Progenitor cell of endocrine pancreas (in vitro differentiated cells): ENCODE measurements at places on chromosomes 6 and 20. TPM values are rescaled to one million over a fixed set of nuclear protein-coding genes. Genes with fewer than 3 reads are reported as not detected.

Gene JPH2
- total RNA-seq = 0.12 and 0.24 TPM in 2 replicates

Gene RNF8
- total RNA-seq = 30.8 and 34.2 TPM in 2 replicates

Gene TMEM217
- total RNA-seq = 1.4 and 2.5 TPM in 2 replicates

Gene HCRTR2
- not detected in 2 replicates for total RNA-seq

Gene ANKRD66
- not detected in 2 replicates for total RNA-seq

Gene ENPP3
- not detected in 2 replicates for total RNA-seq

Gene DSP
- total RNA-seq = 365 and 366 TPM in 2 replicates

Gene C6orf163
- total RNA-seq = 5.7 and 7.1 TPM in 2 replicates

Gene ANGPT4
- total RNA-seq = not detected in 2 replicates

Gene CD40
- 1.5 and 2.2 TPM in 2 replicates for total RNA-seq

Gene OR2B6
- not detected in 2 replicates for total RNA-seq

DNA sequence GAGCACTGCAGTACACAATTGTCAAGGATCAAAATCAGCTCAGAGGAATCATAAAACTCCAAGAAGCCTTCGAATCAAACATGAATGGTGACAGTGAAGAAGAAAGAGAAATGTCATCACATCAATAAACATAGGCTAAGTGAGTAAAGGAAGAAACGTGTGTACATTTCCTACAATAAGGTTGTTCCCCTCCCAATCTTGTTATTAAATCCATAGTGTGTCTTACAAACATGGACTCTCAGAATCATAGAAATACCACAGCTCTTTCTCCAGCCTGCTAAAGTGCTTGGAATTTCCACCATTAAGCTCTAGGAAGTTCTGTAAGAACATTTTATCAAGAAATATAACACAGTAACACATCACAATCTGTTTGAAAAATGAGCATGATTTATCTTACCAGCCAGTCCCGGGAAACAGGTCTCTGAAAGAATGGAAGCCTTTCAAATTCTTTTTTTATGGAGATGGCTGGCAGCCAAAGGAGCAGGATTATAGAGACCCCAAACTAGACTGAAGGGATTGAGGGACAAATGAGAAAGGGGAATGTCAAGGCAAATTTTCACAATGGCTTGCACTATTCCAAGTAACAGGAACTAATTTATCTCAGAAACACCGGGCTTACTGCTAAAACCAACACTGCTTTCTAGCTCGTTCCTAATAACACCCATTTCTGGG, 4.5 kb upstream of the TNFAIP3 start:
- H3K27me3 ChIP-seq = peaks cover 19% of the 10 kb centered on the region
- no peak for DNase-seq
- no peak overlapping the region for H3K4me3 ChIP-seq
- H3K27ac ChIP-seq = no peak overlapping the region

DNA sequence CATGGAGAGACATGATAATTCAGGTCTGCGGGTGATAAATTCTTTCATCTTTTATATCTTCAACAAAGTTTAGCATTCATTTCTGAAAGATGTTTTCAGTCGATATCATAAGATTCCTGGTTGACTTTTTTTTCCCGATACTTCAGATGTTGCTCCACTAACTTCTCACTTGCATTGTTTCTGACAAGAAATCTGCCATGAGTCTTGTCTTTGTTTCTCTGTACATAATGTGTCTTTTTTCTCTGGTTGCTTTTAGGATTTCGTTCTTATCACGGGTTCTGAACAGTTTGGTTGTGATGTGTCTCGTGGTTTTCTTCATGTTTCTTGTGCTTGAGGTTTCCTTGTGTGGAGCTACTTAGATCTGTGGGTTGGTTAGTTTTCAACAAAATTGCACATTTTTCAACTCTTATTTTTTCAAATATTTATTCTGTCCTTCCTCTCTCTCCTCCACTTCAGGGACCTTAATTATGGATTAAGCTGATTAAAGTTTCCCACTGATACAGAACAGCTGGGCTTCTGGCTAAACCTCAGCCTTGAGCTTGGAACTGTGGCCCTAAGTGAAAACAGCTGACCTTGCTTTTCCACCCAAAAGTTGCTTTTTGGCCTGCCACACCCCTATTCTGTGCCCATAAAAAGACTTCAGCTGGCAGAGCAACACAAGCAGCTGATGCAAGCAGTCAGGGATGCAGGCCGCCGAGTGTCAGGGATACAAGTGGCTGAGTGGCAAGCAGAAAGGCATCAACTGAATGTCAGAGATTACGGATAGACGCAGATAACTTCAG, 97.9 kb upstream of the SNX9 start:
- no peak overlapping the region for H3K4me3 ChIP-seq
- no peak for DNase-seq
- no peaks in the 10 kb centered on the region for H3K36me3 ChIP-seq
- peaks cover 8% of the 10 kb centered on the region for H3K4me1 ChIP-seq
- peaks cover 16% of the 10 kb centered on the region for H3K27me3 ChIP-seq
- H3K27ac ChIP-seq = no peak overlapping the region

- no peak for DNase-seq
- H3K27me3 ChIP-seq = peaks cover 3% of the 10 kb centered on the region
- H3K4me1 ChIP-seq = peaks cover 38% of the 10 kb centered on the region
- H3K36me3 ChIP-seq = no peaks in the 10 kb centered on the region
- H3K27ac ChIP-seq = peak overlapping the region; percentile 95
- peak overlapping the region; percentile 95 for H3K4me3 ChIP-seq
These were observed 78.7 kb upstream of the MYL9 start for GRCh38 chr20:36462440-36463211.

- H3K27ac ChIP-seq = no peak overlapping the region
- peaks cover 9% of the 10 kb centered on the region for H3K36me3 ChIP-seq
- no peaks in the 10 kb centered on the region for H3K4me1 ChIP-seq
- DNase-seq = no peak
- no peaks in the 10 kb centered on the region for H3K27me3 ChIP-seq
These were observed 11.2 kb downstream of the PCIF1 start for GRCh38 chr20:45945678-45946148.

- peaks cover 12% of the 10 kb centered on the region for H3K4me1 ChIP-seq
- no peak for DNase-seq
- H3K36me3 ChIP-seq = no peaks in the 10 kb centered on the region
- peaks cover 80% of the 10 kb centered on the region for H3K27me3 ChIP-seq
These were observed 10.4 kb downstream of the TRIM31 start for GRCh38 chr6:30102414-30102969.

DNA sequence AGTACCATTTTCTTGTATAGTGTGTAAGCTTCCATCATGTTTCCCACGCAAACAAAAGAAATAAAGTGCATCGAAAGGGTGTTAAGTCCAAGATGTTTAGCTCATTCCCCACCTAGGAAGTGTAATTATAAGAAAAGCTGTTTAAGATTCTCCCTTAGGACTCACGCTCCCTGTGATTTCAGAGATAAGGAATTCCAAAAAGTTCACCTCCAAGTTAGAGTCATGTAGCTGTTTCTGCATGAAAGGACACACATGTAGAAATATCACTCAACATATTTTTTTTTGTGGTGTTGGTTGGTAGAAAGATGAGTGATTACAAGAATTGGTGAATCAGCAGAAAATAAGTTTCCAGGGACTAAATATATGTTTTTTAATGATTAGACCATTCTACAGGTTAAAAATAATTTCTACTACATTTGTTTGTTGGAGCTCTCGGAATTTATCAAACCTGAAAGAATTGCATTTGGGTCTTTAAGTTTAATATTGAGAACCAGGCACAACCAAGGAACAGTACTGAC, 10.4 kb downstream of the OPN5 start:
- no peaks in the 10 kb centered on the region for H3K36me3 ChIP-seq
- H3K4me3 ChIP-seq = no peak overlapping the region
- DNase-seq = no peak
- H3K4me1 ChIP-seq = peaks cover 5% of the 10 kb centered on the region
- H3K27ac ChIP-seq = no peak overlapping the region
- peaks cover 14% of the 10 kb centered on the region for H3K27me3 ChIP-seq

GRCh38 chr6:35600659-35601125, 88.0 kb upstream of the TULP1 start:
- DNase-seq = no peak
- H3K27me3 ChIP-seq = no peaks in the 10 kb centered on the region
- peaks cover 2% of the 10 kb centered on the region for H3K36me3 ChIP-seq
- no peak overlapping the region for H3K4me3 ChIP-seq
- no peak overlapping the region for H3K27ac ChIP-seq

- peaks cover 18% of the 10 kb centered on the region for H3K4me1 ChIP-seq
- H3K4me3 ChIP-seq = peak overlapping the region; percentile 97
- no peak overlapping the region for H3K27ac ChIP-seq
- no peak for DNase-seq
- H3K27me3 ChIP-seq = no peaks in the 10 kb centered on the region
These were observed 1.9 kb downstream of the RAB32 start for GRCh38 chr6:146545581-146545980.

GRCh38 chr20:7989379-7989778, 30.2 kb downstream of the TMX4 start:
- no peaks in the 10 kb centered on the region for H3K4me1 ChIP-seq
- no peak overlapping the region for H3K4me3 ChIP-seq
- H3K36me3 ChIP-seq = peaks cover 11% of the 10 kb centered on the region
- DNase-seq = no peak

DNA sequence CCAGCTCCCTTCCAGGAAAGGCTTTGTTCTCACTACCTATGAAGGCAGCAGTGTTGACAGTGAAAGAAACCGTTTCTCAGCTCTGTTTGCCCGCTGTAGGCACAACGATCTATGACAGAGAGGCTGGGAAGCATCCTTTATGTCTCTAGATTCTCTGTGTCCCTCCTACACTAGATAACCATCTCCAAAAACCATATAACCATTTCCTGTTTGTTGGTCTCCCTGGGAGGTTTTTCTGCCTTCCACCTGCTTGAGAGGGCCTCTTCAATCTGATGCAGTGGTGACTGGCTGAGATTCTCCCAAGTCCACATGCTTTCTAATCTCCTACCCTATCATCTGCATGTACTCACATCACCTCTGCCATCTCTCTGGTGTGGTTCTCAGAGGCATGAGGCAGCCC, 32.0 kb upstream of the TMEM217 start:
- peaks cover 14% of the 10 kb centered on the region for H3K4me1 ChIP-seq
- H3K27me3 ChIP-seq = no peaks in the 10 kb centered on the region
- no peak overlapping the region for H3K4me3 ChIP-seq
- peaks cover 31% of the 10 kb centered on the region for H3K36me3 ChIP-seq
- H3K27ac ChIP-seq = no peak overlapping the region
- DNase-seq = no peak

- peaks cover 27% of the 10 kb centered on the region for H3K4me1 ChIP-seq
- no peak for DNase-seq
- no peaks in the 10 kb centered on the region for H3K27me3 ChIP-seq
- peak overlapping the region; percentile 93 for H3K27ac ChIP-seq
These were observed 277.0 kb downstream of the CDKAL1 start for GRCh38 chr6:20811109-20811761.

DNA sequence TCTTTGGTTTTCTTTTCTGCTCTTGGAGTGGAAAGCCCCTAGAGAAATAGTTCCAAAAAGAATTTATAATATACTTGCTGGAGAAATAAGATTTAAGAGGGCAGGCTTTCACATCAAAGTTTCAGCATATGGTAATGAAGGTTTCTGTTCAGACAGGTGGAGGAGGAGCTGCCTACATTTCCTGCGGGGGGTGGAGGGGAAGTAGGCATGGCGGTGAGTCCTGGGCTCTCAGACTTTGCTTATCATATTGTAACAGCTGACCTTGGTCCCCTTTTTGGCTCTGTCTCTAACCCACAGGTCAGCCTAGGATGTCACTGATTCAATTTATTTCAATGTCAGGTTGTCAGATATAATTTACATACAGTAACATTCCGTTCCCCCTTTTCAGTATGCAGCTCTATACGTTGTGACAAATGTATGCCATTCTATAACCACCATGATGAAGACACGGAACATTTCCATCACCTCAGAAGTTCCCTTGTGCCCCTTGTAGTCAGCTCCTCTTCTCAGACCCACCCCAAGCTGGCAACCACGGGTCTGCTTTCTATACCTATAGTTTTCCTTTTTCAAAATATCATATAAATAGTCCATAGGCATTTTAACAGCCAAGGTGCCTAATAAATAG, 77.6 kb upstream of the GGTLC1 start:
- H3K36me3 ChIP-seq = no peaks in the 10 kb centered on the region
- peaks cover 10% of the 10 kb centered on the region for H3K27me3 ChIP-seq
- no peak overlapping the region for H3K27ac ChIP-seq
- no peak overlapping the region for H3K4me3 ChIP-seq
- no peak for DNase-seq

- H3K27me3 ChIP-seq = no peaks in the 10 kb centered on the region
- H3K36me3 ChIP-seq = peaks cover 12% of the 10 kb centered on the region
- peak overlapping the region; percentile 95 for H3K27ac ChIP-seq
- peaks cover 20% of the 10 kb centered on the region for H3K4me1 ChIP-seq
- peak overlapping the region; percentile 10 for H3K4me3 ChIP-seq
- DNase-seq = no peak
These were observed 1163.6 kb upstream of the CITED2 start for GRCh38 chr6:140537834-140538705.

DNA sequence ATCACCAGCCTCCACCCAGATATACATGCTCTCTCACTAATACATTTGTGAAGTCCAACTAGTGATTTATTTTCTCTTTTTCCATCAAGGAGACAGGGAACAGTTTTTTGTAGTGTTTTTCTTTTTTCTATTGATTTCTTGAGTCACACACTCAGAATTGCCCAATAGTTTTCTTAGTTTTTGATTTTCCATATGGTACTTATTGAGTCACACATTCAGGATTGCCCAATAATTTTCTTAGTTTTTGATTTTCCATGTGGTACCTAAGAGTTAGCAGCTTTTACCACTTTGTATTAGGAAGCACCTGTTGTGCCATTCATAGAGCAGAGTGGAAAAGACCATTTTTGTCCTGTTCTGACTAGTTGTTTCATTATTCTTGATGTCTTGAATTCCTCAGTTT, 1268.8 kb downstream of the EPHA7 start:
- no peaks in the 10 kb centered on the region for H3K4me1 ChIP-seq
- no peak overlapping the region for H3K4me3 ChIP-seq
- H3K27me3 ChIP-seq = no peaks in the 10 kb centered on the region
- no peak overlapping the region for H3K27ac ChIP-seq

- no peak overlapping the region for H3K4me3 ChIP-seq
- H3K36me3 ChIP-seq = peaks cover 46% of the 10 kb centered on the region
- no peaks in the 10 kb centered on the region for H3K4me1 ChIP-seq
- H3K27me3 ChIP-seq = no peaks in the 10 kb centered on the region
- peak overlapping the region; percentile 68 for H3K27ac ChIP-seq
These were observed 29.4 kb downstream of the TRPC4AP start for GRCh38 chr20:35063168-35063567.

- H3K4me1 ChIP-seq = peaks cover 20% of the 10 kb centered on the region
- H3K27me3 ChIP-seq = no peaks in the 10 kb centered on the region
- peak overlapping the region; percentile 96 for H3K4me3 ChIP-seq
- peaks cover 15% of the 10 kb centered on the region for H3K36me3 ChIP-seq
- no peak for DNase-seq
These were observed 548 bp downstream of the GNL1 start for GRCh38 chr6:30555816-30556065.

GRCh38 chr20:10505827-10506226, 70.7 kb downstream of the SLX4IP start:
- no peak overlapping the region for H3K4me3 ChIP-seq
- H3K27me3 ChIP-seq = no peaks in the 10 kb centered on the region
- H3K27ac ChIP-seq = no peak overlapping the region
- no peaks in the 10 kb centered on the region for H3K36me3 ChIP-seq
- H3K4me1 ChIP-seq = peaks cover 6% of the 10 kb centered on the region
- no peak for DNase-seq

GRCh38 chr6:24997905-24998304, 62.1 kb upstream of the RIPOR2 start:
- no peak overlapping the region for H3K27ac ChIP-seq
- no peak overlapping the region for H3K4me3 ChIP-seq
- H3K4me1 ChIP-seq = peaks cover 7% of the 10 kb centered on the region

- H3K27me3 ChIP-seq = no peaks in the 10 kb centered on the region
- no peak overlapping the region for H3K27ac ChIP-seq
- H3K4me3 ChIP-seq = no peak overlapping the region
- peaks cover 2% of the 10 kb centered on the region for H3K4me1 ChIP-seq
- no peak for DNase-seq
These were observed 44.7 kb downstream of the GSTA2 start for GRCh38 chr6:52718550-52718949.

GRCh38 chr6:13479206-13479800, 8.1 kb downstream of the GFOD1 start:
- H3K27me3 ChIP-seq = peaks cover 21% of the 10 kb centered on the region
- no peak overlapping the region for H3K4me3 ChIP-seq
- H3K36me3 ChIP-seq = no peaks in the 10 kb centered on the region
- DNase-seq = no peak
- no peak overlapping the region for H3K27ac ChIP-seq
